ENCODE measurements at places on chromosomes 11 and 22. TPM values are rescaled to one million over a fixed set of nuclear protein-coding genes. Genes with fewer than 3 reads are reported as not detected.

The APOC3 gene
- not detected for total RNA-seq

The FXYD6 gene
- not detected for total RNA-seq

The MMP20 gene
- not detected for total RNA-seq

The ZNF280B gene
- total RNA-seq = 1.9 TPM

The THY1 gene
- 0.15 TPM for total RNA-seq

The RANBP1 gene
- 229 TPM for total RNA-seq

The ZNF214 gene
- not detected for total RNA-seq

The OR52H1 gene
- not detected for total RNA-seq

The PHF21B gene
- total RNA-seq = not detected

The NLRP14 gene
- 0.05 TPM for total RNA-seq

The ACR gene
- not detected for total RNA-seq

Measured in activated CD4-positive, alpha-beta T cell treated with anti-CD3 and anti-CD28 coated beads, Interleukin-2, amount 10 ng/mL, durations not matched to agents 7 days and 5 days (primary cell).